ENCODE measurements at places on chromosomes 4 and X.

GRCh38 chr4:102007959-102008425 lies 217.5 kb downstream of the BANK1 start:
- no peak for DNase-seq

DNA sequence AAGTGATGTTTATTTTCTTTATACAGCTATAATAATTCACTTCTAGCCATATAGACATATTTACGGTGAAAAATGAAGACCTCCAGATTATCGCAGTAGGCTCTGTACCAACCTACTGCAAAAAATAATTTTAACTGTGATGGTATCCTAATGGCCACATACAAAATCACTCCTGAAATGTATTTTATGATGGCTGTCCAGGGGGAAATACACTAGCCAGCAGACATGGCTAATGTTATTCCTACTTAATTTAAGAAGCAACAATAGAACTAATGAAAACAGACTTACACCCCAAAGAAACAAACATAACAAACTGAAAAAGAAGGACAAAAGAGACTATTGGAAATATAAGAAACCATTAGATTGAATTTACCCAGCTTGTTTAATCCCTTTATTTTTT lies 4.6 kb downstream of the NKX6-1 start:
- no peak for DNase-seq

GRCh38 chr4:124940387-124940786 lies 227.9 kb upstream of the ANKRD50 start:
- DNase-seq: no peak

- no peak for DNase-seq
These were observed 2164.0 kb downstream of the PCDH7 start for GRCh38 chr4:32884198-32884597.

- no peak for DNase-seq
These were observed 42.1 kb downstream of the HMX1 start for GRCh38 chr4:8829584-8829983.

- DNase-seq: no peak
These were observed 467.9 kb downstream of the PCDH11X start for GRCh38 chrX:92247076-92247475.

Data from CD4-positive, alpha-beta T cell treated with Interleukin-4 for 4 hours (primary cell).